ENCODE measurements at places on chromosomes 1 and 21. TPM values are rescaled to one million over a fixed set of nuclear protein-coding genes. Genes with fewer than 3 reads are reported as not detected.

Gene TAS1R1
- 0.44 TPM for total RNA-seq

Gene LYSMD1
- total RNA-seq = 5.8 TPM

Gene TDRD5
- total RNA-seq = not detected

Gene INTS11
- 58.8 TPM for total RNA-seq

Gene INSRR
- under 0.01 TPM for total RNA-seq

Gene ZFP69B
- total RNA-seq = 3.0 TPM

Gene CCDC24
- total RNA-seq = 4.8 TPM

Gene CD5L
- not detected for total RNA-seq

Gene KRTAP19-1
- not detected for total RNA-seq

Gene EPRS1
- 187 TPM for total RNA-seq

Gene ERRFI1
- total RNA-seq = 178 TPM

Gene SDC3
- 23.4 TPM for total RNA-seq

Gene LRRC7
- not detected for total RNA-seq

Gene RXRG
- not detected for total RNA-seq

Gene AMPD1
- not detected for total RNA-seq

Gene DMAP1
- 17.7 TPM for total RNA-seq

Gene CAPN9
- not detected for total RNA-seq

Gene CCDC27
- not detected for total RNA-seq

Data from aortic smooth muscle cell (primary cell).